Neuronal stem cell (in vitro differentiated cells): ENCODE measurements at places on chromosomes 7 and 10.

DNA sequence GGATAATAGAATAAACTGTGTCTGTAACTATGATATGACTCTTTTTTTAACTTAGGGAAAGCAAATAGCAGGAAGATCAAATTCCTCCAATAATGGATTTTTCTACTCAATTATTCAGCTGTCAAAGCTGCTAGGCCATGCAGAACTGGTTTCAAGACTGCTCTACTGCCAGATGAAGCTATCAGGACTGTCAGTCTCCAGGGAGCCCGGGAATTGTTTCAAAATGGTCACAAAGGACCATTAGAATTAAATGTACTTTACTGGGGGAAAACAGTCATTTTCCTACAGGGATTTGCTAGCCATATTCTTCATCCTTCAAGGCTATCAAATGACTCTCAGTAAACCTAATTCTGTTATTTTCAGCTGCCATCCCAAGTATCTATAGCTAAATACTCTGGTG lies 276.3 kb downstream of the LHFPL3 start:
- DNase-seq: no peak

DNA sequence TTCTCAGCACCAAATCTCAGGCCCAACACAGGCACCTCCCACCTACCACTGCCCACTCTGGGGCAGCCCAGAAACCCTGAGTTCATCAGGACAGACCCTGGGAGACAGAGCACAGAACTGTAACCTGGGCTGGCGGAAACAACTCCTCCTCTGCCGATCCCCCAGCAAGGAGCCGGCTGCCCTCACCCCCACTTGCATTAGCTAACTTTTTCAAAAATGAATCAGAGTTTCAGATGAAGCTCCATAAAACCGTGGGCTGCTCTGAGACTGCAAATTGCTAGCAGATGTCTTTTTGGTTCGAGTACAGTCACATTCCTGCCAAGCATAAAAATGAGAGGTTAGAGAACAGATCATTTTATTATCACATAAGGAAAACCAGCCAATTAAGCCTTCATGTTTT lies 93.4 kb upstream of the PARD3 start:
- DNase-seq: no peak

GRCh38 chr10:129550076-129550475 lies 83.0 kb downstream of the MGMT start:
- no peak for DNase-seq

GRCh38 chr10:3625959-3626751 lies 158.9 kb downstream of the KLF6 start:
- no peak for DNase-seq

- peak; percentile 93 for DNase-seq
These were observed 873 bp downstream of the GTF2I start for GRCh38 chr7:74658178-74659004.

DNA sequence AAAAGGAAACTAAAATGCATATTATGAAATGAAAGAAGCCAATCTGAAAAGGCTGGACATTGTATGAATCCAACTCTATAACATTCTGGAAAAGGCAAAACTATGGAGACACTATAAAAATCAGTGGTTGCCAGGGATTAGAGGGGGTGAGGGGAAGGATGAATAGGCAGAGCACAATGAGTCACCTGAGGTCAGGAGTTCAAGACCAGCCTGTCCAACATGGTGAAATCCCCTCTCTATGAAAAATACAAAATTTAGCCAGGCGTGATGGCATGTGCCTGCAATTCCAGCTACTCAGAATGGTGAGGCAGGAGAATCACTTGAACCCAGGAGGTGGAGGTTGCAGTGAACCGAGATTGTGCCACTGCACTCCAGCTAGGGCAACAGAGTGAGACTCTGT lies 324.8 kb upstream of the PHYHIPL start:
- DNase-seq: no peak

- DNase-seq: no peak
These were observed 12.6 kb downstream of the TBATA start for GRCh38 chr10:70772627-70773026.

DNA sequence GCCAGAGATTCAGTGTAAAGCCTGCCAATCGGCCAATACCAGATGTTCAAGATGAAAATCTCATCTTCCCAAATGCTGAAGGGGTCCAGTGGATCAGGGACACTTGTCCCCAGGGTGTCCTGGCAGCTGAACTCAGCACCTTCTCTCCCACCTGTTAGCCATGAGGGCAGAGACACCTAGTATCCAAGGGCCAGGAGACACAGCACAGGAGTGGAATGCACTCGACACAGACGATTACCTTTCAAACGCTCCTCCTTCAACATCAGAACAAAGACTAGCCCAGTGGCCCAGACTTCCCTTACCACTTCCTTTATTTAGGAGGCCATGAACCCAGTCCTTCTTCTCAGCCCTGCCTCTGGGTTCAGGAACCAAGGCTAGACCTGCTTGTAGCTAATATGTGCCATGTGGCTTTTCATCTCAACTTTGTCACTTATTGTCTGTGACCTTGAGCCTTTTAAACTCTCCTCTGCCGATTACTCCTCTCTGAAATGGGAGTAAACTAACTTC lies 180.3 kb upstream of the PLXNA4 start:
- no peak for DNase-seq

DNA sequence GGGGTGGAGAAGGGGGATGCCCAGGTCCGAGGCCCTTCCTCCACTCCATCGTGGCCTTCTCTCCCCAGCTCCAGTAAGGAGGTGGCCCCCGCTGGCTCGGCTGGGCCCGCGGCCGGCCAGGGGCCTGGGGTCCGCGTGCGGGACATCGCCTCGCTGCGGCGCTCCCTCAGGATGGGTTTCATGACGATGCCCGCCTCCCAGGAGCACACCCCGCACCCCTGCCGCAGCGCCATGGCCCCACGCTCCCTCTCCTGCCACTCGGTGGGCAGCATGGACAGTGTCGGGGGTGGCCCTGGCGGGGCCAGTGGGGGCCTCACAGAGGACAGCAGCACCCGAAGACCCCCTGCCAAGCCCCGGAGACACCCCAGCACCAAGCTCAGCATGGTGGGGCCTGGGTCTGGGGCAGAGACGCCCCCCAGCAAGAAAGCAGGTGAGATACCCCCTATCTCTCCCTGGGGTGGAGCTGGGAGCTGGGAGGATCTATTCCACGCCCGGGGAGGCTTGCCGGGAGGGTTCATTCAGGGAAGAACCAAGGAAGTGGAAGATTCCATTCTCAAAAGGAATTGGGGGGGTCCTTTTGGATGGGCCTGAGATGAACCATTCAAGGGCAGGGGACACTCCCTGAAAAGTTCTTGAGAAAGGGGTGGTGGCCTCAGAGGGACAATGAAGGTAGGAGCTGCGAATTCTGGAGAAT lies 3.2 kb downstream of the NYAP1 start:
- DNase-seq: no peak

GRCh38 chr10:69912589-69912988 lies 110.9 kb downstream of the COL13A1 start:
- no peak for DNase-seq

DNA sequence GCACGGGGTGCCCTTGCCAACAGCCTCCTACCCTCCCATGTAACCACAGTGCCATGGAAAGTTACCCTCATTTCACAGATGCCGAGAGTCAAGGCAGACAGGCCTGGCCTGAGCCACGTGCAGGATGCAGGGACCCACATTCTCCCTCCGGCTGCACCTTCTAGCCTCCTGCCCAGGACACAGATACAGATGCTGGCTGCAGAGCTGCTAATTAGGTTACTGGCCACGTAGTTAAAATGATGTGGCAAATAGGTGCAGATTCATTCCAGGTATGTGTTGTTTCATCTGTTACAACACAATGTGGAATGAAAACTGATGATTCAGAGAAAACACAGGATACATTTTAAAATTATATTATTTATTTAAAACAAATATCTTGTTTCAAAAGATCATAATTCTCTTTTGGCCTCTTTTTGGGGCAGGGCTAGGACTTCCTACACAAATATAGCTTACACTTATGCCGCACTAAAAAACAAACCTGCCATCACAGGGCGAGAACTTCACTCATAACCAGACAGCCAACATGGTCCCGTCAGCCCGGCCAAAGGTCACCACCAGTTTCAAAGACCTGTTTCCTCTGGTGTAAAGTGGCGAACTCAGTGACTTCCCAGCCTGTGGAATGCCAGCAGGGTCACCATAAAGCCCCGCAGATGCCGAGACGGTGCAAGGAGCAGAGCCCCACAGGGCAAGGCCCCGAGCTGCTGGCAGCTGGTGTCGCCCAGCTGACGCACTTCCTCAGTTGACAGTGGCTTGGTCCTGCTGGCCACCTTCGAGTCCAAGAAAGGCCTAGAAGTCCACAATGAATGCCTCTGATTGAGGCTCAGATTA lies 83.5 kb downstream of the TNS3 start:
- DNase-seq: no peak

- DNase-seq: no peak
These were observed 98.0 kb upstream of the FAM171A1 start for GRCh38 chr10:15469111-15469510.

GRCh38 chr10:60397792-60398191 lies 8.1 kb upstream of the ANK3 start:
- DNase-seq: no peak

GRCh38 chr10:45353186-45353585 lies 20.8 kb upstream of the ALOX5 start:
- no peak for DNase-seq

- DNase-seq: peak; percentile 42
These were observed 61.4 kb upstream of the STEAP1B start for GRCh38 chr7:22561321-22561811.

GRCh38 chr7:3336042-3336665 lies 35.1 kb downstream of the SDK1 start:
- DNase-seq: no peak

GRCh38 chr7:111290419-111290818 lies 199.5 kb downstream of the LRRN3 start:
- DNase-seq: no peak

DNA sequence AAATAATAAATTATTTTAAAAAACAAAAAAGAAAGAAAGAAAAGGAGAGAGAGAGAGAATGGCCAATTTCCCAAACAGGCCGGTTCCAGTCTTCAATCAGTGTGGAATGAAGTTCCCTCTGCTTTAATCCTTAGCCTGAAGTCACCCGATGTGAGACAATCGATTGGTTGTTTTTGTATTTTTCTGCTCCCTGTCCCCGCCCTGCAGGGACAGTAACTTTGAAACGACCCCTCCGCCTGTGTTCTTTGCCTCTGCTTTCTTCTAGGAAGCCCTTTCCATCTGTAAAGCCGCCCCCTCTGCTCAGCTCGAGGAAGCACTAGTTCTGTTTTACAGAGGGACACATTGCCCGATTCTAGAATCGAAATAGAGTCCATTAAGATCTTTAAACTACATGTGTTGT lies 33.4 kb downstream of the FOXL3 start:
- no peak for DNase-seq

GRCh38 chr10:130029209-130029608 lies 65.1 kb upstream of the EBF3 start:
- DNase-seq: no peak

DNA sequence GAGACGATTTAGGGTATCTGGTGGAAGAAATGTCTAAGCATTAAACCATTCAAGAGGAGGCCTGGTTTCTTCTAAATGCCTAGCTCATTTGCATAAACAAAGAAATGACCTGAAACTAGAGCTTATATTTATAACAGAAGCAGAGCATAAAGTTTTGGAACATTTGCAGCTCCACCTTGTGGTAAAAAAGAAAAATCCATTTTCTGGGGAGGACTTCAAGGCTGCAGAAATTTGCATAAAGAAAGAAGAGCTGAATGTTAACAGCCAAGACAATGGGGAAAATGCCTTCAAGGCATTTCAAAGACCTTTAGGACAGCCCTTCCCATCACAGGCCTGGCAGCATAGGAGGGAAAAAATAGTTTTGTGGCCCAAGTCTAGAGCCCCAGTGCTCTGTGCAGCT lies 362.0 kb downstream of the ZNF248 start:
- no peak for DNase-seq

GRCh38 chr7:142250705-142251104 lies 7.2 kb downstream of the PRSS58 start:
- no peak for DNase-seq

- DNase-seq: no peak
These were observed 37.2 kb upstream of the ABCB5 start for GRCh38 chr7:20578257-20578771.

DNA sequence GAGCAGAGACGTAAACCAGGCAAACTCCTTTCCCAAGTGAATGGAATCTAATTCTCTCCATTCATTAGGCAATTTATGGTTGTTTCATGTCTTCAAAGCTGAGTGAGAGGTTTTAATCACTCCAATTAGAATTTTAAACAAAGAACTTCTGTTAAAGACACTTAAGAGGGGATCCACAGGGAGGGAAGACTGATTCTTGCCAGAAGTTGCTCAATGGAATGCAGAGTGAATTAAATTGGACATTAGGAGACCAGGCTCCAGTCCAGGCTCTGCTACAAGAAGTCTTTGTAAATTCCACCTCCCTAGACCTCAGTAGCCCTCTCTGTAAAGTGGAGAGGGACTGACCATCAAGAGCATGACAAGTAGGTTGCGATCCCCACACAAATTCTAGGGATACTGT lies 130.7 kb upstream of the TMEM72 start:
- DNase-seq: no peak

- no peak for DNase-seq
These were observed 20.0 kb downstream of the JAZF1 start for GRCh38 chr7:28160551-28160991.
